HT1080 (cell line): ENCODE measurements at places on chromosomes 12 and 14.

DNA sequence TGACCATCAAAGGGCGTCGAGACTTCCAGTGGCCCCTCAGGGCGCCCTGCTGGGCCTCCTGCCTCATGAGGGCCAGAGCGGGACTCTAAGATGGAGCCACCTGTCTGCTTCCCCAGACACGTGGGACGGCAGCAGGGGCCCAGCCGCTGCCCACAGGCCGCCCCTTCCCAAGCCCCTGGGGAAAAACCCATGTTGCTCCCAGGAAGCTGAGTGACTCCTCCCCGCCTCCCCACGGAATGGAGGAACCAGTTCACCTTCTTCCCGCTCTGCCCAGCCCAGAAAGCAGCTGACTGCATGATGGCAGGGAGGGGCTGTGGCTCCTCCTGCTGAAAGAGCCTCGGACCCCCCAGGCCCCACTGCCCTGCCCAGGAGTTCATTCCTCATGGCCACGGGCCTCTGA is 14.9 kb downstream of the RAB35 start:
- DNase-seq: no peak

DNA sequence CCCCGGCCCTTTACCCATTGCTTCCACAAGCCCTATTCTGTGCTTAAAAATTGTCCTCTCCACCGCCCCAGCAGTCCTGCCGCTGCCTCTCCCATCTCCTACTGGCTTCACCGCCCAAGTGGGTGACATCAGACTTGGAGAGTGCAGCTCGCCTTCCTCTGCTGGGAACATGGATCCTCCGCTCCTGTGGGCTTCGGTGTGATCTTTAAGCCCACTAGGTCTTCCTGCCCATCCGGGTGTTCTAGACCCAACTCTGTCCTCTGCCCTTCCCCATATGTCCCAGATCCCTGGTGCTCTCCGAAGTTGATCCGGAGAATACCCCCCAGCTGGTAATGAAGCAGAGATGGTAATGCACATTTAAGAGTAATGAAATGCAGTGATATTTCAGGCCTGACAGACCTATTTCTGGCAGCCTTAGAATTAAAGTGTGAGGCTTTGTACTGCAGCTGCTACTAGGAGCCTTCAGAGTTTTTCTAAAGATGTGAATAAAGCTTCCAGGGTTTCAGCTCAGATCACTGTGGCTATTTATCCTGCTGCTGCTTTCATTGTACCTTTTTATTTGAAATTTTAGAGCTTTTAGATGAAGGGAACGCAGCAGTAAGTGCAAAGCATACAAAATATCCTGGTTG is 22.9 kb upstream of the CTDSP2 start:
- DNase-seq: no peak

GRCh38 chr12:94039914-94040313 is 108.5 kb upstream of the PLXNC1 start:
- no peak for DNase-seq

DNA sequence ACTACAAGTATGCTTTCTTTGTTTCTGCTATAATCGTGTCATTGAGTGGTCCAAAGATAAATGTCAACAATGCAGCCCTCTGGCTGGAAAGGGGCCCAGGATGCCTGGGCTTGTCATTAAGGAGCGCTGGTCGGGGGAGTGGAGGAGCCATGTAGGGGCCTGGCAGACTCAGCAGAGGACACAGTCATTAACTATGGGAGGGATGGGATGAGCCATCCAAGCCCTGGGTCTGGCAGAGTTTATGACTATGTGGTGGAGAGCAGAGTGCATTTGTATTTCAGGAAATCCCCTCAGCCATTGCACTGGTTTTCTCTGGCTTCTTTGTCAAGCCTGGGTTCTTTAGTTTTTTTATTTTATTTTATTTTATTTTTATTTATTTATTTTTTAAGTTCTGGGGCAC is 243.1 kb downstream of the C12orf75 start:
- DNase-seq: no peak

- peak; percentile 42 for DNase-seq
Observed at GRCh38 chr12:22334410-22335100, at the start of gene ST8SIA1. Gene ST8SIA1, minus strand, starts transcription at chr12:22334707. Its CDS starts 475 bp downstream, at chr12:22334232.

- DNase-seq: peak; percentile 10
Observed at GRCh38 chr12:82937151-82937550, 250.4 kb downstream of the TMTC2 start.

DNA sequence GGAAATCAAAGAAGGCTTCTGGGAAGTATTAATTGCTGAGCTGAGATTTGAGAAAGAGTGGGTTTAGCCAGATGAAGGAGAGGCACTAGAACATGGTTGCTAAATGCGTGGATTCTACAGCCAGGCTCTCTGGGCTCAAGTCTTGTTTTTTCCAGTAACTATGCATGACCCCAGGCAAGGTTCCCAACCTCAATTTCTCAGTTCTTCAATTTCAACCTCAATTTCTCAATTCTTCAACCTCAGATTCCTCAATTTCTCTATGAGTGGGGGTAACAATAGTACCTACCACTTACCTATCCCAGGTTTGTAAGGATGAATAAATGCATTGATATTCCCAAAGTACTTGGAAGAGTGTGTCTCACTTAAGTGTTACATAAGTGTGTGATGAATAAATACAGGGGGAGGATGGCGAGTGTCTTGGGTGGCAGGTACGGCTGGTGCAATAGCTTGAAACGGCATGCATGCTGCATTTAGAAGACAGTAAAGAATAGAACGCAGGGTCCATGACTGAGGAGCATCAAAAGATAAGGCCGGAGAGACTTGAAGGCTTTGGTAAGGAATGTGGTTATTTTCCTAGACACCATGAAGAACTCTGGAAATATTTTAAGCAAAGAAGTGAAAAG is 149.1 kb upstream of the ATP2B1 start:
- no peak for DNase-seq

GRCh38 chr14:97219431-97220017 is 422.3 kb downstream of the VRK1 start:
- no peak for DNase-seq

DNA sequence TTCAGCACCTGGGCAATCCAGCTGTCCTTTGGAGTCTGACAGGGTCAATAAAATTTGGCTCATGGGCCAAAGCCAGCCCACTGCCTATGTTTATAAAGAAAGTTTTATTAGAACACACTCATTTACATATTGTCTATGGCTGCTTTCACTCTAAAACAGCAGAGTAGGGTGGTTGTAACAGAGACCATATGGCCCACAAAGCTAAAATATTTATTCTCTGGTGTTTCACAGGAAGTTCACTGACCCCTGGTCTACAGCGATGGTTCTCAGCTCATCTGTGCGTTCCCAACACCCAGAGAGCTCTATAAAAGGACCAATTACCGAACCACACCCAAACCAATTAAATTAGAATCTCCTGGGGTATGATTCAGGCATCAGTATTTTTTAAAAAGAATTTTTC is 37.7 kb upstream of the RTRAF start:
- no peak for DNase-seq
